ENCODE measurements at places on chromosomes 4 and X. TPM values are rescaled to one million over a fixed set of nuclear protein-coding genes. Genes with fewer than 3 reads are reported as not detected.

DNA sequence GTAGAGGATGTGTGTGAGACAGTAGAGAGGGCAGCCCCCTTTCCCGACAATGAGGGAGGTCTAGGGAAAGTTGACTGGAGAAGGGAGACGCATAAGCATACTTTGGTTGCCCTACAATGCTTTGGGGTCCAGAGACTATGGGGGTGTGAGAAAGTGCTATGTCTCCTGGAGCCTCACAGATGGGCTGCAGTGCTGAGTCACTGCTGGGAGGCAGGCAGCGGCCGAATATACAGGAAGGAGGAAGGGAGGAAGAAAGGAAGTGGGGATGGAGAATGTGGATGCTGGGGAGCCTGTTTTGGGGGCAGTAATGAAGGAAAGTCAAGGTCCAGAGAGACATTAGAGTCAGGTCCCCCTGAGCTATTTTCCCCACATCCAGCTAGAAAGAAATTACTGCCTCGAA, 12.7 kb downstream of the DRP2 start:
- ATAC-seq, result no peak

GRCh38 chr4:184444953-184445309, 29.4 kb downstream of the IRF2 start:
- ATAC-seq, result peak; percentile 65

DGAT2L6 gene
- total RNA-seq, result 0.22 TPM

GRCh38 chr4:6377626-6378492, 94.6 kb downstream of the PPP2R2C start:
- ATAC-seq, result no peak

DNA sequence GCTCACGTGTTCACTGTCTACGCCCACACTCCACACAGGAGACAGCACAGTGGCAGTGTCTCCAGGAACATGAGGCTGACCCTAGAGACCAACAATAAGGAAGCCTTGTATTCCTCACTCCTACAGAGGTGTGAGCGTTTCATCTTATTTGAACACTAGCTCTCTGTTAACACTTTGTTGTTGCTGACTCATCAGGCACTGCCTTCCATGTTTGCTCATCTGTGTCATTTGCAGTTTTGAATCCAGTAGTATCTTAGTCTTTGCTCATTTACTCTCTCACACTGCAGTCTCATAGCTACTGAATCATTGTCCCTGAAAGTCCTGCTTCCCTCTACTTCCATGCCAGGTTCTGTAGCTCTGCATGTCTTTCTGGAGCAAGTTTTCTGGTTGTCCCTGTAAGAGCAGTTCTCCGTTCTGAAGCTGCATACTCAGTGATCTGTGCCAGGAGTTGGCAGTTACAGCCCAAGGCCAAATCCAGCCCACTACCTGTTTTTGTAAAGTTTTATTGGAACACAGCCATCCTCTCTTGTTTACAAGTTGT, 80.3 kb upstream of the DCLK2 start:
- ATAC-seq, result peak; percentile 91

FRG2 gene
- 0.69 TPM for total RNA-seq

ANXA10 gene
- total RNA-seq, result not detected

PRPS2 gene
- total RNA-seq, result 68.7 TPM

SASH3 gene
- total RNA-seq, result 103 TPM

SSX2 gene
- not detected for total RNA-seq

DNA sequence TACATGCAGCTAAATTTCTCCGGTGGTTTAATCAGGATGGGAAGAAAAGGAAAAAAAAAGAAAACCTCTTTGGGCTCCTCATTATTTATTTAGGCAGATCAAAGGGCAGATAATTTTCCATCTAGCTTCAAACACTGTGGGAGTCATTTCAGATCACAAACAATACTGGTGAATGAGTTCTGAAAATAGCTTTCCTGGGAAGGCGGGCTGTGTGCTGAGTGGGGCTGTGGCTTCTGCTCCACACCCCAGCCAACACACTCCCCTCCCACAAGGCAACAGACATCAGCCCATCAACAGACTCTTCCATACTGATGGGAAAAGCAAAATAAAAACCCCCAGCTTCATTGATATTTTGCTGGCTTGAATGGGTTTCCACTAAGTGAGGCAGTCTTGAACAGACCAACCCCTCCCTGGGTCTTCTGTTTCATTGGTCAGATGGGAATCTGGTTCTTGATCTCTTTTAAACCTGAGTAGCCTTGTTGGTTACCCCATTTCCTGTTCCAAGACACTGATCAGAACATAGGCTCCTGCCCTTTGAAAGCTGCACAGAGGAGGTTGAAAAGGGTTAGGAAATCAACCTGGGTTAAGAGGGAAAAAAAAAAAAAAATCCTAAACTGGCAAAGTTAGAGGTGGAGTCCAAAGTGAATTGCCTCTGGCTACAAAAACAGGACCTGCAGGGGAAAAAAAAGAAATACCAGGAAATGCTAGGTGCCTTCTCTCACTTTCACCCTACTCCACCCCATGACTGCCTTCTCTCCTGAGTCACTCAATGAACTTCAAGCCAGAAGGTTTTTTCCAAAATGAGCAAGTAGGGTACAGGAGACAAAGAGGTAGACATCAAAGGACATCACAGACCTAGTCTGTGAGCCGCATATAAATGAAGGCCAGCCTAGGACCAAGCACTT, 20.0 kb downstream of the AMOT start:
- peak; percentile 82 for ATAC-seq

NALF2 gene
- 0.45 TPM for total RNA-seq
